ENCODE measurements at places on chromosomes 13 and 19.

GRCh38 chr19:10286803-10287737 is at the start of gene ICAM4:
Gene ICAM4, plus strand, starts transcription at chr19:10286955. Its CDS starts 58 bp downstream, at chr19:10287013.
- no peak for DNase-seq

DNA sequence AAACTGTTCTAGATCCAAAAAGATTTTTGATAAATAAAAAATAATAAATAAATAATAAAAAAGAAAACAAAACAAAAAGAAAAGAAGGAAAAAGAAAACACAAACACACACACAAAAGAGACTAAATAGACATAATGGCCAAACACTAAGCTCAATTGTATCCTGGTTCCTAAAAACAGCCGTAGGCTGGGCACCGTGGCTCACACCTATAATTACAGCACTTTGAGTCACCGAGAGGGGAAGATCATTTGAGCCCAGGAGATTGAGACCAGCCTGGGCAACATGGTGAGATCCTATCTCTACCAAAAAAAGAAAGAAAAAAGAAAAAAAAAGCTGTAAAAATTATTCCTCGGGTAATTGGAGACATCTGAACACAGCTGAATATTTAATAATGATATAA is 8.9 kb downstream of the ETHE1 start:
- peak; percentile 18 for DNase-seq

DNA sequence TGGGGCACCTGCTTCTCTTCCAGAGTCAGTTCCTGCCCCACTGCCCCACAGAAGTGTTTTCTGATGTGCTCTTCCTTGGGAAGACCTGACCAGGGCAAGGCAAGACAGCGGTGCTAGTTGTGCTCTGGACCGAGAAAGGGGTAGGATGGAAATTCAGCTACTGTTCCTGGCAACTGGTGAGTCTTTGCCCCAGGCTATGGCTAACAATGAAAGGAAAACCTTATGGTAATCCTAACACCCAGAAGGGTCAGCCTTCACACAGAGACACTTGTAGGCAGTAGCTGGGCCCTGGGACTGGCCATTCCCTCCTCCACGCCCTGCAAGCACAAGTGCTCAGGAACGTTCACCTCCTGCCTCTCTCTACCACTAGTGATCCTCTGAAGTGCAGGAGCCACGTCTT is 9.6 kb upstream of the CYSLTR2 start:
- no peak for DNase-seq

DNA sequence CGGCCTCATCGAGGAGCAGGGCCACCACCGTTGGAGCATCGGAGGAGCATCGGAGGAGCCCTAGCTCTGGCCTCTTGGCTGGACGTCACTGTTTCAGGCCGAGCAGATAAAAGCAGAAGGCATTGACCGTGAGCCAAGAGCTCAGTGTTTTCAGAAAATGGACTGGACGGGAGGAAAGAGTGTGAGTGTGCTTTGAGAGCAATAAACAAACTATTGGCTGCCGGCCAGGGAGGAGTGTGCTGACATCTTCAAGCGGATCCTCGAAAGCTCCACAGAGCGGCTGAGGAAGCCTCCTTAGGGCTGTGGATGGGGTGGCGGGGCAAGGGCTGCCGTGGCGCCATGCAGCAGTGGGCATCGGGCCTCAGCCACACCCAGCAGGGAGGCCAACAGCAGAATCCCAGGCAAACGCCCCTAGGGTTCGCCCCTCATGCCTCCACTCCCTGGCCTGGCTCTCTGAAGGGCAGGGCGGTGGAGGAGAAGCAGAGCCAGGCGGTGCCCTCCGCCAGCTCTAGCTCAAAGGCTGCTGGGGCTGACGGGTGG is 41.8 kb downstream of the IRS2 start:
- DNase-seq, result peak; percentile 72

DNA sequence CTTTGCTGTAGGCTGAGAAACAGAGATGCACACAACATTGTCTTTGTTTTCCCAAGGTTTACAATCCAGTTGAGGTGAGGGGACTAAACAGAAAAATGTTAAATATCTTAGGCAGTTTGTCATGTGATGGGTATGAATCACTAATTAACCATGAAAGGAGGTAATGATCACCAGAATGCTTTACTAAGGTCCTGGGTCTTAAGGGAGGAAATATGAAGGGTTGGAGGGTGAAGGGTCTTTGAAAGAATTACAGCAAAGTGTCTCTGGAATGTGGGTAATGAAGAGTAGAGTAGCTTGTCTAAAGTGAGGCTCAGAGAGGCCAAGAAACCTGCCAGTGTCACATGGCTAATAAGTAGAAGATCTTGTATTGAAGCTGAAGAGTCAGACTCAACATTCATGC is 19.0 kb downstream of the BIVM start:
- DNase-seq, result no peak
